ENCODE measurements at places on chromosomes 5 and 9. TPM values are rescaled to one million over a fixed set of nuclear protein-coding genes. Genes with fewer than 3 reads are reported as not detected.
A peak's percentile ranks its signal among the peaks of the same experiment; 100 is the strongest.

- no peak for DNase-seq
Measured at GRCh38 chr5:142540922-142541422, 144.9 kb downstream of the FGF1 start.

GRCh38 chr9:119273325-119273904, 95.8 kb downstream of the BRINP1 start:
- no peak for DNase-seq

GRCh38 chr5:1549475-1550030, 25.8 kb upstream of the LPCAT1 start:
- DNase-seq: peak; percentile 47

GRCh38 chr9:22454016-22454415, 7.4 kb downstream of the DMRTA1 start:
- DNase-seq: no peak

- no peak for DNase-seq
Measured at GRCh38 chr5:177957241-177957640, 38.8 kb downstream of the PROP1 start.

- DNase-seq: no peak
Measured at GRCh38 chr9:88826771-88827181, 164.5 kb upstream of the S1PR3 start.

DNA sequence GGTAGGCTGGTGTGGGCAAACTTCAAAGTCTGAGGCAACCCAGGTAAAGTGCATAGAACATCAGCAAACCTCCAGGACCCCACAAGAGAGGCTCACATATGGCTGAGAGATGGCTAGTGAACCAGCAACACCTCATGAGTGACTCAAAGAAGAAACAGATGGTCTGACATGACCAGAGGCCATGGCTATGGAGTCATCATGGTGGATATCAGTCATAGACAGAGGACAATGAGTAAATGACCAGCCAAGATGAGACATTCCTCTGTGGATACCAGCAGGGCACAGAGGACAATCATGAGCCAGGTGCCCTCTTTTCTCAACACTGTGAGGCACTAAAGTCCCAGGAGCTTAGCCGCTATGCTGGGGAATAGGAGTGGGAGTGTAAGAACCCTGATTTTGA, 180.8 kb downstream of the RASEF start:
- DNase-seq: no peak

DNA sequence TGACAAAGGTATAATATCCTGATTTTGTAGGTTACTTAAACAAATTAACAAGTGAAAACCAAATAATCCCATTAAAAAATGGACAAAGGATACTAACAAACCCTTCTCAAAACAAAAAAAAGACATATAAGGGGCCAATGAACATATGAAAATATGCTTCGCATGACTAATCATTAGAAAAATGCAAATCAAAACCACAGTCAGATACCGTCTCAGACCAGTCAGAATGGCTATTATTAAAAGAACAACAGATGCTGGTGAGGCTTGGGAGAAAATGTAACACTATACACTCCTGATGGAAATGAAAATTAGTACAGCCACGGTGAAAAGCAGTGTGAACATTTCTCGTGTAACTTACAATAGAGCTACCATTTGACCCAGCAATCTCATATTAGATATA, 1542.2 kb upstream of the CDH9 start:
- DNase-seq: no peak

DNA sequence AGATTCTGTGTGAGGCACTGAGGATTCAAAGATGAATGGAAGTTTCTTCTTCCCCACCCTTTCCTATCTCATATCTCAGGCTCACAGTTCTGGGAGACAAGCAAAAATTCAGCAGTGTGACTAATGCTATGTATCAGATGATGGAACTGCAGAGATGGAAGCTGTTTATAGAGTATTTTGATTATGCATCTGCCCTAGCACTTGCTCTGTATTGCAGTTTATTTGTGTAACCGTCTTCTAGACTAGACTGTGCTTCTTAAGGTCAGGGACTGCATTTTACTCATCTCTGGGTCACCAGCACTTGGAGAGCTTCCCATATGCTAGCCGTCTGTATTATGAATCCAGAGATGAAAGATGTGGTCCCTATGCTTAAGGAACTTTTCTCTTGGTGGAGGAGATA, 12.6 kb downstream of the CAVIN4 start:
- no peak for DNase-seq

DNA sequence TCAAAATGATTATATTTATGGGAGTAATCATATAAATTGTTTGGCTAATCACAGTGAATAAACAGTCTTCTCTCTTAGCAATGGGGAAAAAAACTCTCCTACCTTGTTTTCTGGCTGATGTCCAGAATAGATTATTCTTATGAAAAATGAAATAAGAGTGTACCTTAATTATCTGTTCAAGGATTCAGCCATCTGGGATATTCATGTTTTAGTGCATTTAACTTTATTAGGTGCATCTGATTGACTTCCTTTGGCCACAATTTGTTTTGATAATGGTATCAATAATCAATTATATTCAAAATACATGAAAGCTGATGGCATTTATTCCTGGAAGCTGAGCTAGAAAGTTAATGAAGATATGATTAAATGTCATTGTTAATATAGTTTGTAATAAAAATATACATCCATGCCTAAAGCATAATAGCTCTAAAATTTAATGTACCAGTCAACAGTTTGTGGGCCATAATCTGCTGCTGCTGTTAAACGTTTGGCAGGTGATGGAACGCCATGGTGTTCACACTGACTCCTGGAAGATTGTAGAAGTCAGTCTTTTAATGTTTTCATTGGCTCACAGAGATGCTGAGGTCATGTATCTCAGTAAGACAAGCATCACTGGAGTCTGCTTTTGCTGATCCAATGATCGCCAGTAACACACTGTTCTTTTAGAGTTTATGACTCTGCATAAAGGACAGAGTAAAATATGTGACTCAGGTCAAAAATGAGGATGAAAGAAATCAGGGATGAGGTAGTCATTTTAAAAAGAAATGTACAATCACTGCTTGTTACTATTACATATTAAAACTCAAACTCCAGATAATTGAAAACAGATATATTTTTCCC, 105.8 kb downstream of the ISL1 start:
- no peak for DNase-seq

- no peak for DNase-seq
Measured at GRCh38 chr5:43609752-43610151, 6.8 kb downstream of the NNT start.

GRCh38 chr9:98142182-98142907, 23.3 kb upstream of the TRIM14 start:
- peak; percentile 92 for DNase-seq

DNA sequence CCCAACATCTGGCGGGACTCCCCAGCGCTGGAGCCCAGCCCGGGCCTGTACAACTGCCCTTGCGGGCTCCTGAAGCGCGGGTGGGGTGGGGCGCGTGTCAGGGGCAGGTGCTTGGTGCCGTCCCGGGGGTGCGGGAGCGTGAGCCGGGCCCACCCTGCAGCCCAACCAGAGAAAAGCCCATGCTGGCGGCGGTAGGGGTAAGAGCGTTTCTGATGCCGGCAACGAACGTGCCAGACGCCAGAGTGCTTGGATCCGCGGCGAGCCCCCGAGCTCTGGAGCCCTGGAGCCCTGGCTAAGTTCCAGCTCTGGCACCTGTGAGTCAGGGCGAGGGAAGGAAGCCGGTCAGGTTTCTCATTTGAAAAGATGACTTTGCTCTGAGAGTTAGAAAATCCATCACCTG, 58.0 kb downstream of the ZNF510 start:
- DNase-seq: no peak

DNA sequence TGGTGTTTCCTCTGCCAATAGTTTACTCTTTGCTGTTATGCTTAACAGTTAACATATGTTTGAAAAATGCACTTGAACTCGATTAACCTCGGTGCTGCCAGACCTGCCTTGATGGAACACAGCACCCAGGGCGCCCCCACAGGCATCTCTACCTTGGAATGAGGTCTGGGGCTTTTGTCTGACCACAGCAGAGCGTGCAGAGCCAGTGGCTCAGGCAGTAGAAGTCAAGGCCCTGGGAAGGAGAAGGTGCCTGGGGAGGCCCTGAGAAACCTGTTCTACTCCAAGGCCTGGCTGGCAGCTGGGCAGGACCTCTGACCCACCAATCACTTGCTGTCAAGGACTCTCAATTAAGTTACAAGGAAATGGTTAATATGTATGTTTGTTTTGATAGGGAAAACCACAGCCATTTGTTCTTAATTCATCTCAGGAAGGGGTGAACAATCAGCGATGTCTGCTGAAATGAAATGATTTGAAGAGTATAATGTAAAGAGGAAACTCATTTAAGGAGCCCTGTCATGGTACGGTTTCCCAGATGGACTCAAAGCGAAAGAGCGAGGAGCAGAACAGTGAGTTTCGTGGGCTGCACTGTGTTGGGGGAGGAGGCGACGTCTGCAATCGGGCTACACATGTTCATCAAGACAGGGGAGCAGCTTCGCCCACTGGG, 21.9 kb downstream of the MACROH2A1 start:
- no peak for DNase-seq

DNA sequence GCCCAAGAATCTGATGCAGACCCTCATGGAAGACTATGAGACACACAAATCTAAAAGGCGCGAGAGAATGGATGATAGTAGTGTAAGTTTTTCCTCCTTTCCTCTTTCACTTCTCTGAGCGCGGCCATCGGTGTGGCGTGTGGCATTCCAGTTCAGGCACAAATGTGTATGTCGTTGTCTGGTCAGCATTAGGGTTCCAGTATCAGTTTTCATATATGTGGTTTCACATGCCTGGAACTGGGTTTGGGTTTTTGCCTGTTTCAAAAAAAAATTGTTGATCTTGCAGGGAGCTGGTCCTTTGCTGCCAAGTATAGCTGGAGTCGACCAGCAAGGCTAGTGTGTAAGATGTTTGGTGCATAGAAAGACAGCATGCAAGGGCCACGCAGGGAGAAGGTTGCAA, 51.5 kb downstream of the C9orf152 start:
- no peak for DNase-seq

GRCh38 chr5:2803751-2804150, 52.3 kb upstream of the IRX2 start:
- no peak for DNase-seq

GRCh38 chr9:104974053-104974962, 46.4 kb upstream of the ABCA1 start:
- DNase-seq: no peak

- DNase-seq: no peak
Measured at GRCh38 chr9:133873009-133873408, 119.1 kb downstream of the VAV2 start.

DNA sequence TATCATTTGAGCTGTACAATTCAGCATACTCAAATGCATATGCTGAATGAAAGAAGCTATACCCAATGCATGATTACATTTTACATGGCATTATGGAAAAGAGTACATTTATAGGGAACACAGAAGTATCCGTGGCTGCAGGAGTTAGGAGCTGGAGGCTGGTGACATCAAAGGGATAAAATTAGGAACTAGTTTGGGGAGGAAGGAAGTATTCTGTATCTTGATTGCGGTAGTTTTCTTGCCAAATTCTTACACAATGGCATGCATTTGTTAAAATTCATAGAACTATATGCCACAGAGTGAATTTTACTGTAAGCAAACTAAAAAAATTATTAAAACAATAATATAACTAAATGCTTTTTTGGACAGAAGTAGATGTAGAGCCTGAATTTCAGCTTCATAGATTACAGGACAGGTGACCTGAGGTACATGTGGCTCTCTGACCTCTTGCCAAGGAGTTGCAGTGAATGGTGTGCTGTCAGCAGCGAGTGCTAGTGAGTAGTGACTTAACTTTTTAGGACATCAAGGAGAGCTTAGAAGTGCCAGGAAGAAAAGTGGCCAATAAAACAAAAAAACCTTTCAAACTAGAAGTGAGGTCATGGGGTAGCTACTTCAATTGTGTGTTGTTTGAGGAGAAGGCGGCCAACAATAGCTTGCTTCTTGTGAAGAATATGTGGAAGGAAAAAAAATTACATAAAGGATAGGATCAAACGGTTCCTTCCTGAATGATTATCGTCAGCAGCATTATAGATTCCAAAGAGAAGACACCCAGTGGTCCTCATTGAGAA, 514.9 kb upstream of the CLINT1 start:
- DNase-seq: no peak

GRCh38 chr5:17258431-17258830, 41.0 kb downstream of the BASP1 start:
- no peak for DNase-seq

DNA sequence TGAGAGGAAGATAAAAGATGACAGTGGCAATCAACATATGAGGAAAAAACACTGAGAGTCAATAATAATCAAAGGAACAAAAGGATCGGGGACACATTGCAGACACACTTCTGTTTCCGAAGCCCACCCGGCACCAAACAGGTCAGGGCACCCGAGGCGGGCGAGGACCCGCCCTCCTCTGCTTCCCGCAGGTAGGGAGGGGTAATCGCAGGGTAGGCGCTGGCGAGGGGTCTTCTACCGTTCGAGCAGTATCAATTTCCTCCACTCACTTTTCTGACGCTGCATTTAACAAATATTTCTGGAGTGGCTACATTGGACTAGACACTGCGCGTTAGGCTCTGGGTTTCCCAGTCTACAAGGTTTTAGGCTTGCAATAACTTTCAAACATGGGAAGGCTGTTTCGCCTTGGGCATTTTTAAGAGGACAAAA, 1.3 kb downstream of the TXN start:
- DNase-seq: peak; percentile 53

DNA sequence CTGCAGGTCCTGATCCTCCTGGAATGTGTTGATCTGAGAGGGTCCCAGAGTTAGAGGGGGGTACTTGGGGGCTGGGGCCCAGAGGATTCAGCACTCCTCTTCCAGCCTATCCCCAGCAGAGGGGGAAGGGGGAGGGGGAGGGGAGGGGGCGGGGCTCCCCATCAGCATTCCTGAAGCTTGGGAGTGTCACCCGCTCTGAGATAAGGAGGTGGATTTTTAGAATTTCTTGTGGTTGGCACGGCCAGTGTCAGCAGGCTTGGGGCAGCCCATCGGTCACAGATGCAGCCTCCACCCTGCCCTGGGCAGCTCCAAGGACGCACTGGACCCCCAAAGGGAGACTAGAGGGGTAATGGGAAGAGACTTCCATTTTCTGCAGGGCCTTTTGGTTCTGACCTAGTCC, 5.3 kb downstream of the FGF18 start:
- no peak for DNase-seq

The FBP2 gene
- total RNA-seq: not detected

The NMUR2 gene
- not detected for total RNA-seq

The SHOC1 gene
- not detected for total RNA-seq

The POLR1E gene
- 8.4 TPM for total RNA-seq

The KIF4B gene
- total RNA-seq: not detected

The HK3 gene
- total RNA-seq: 7.4 TPM

The PKN3 gene
- 10.0 TPM for total RNA-seq

The PARP8 gene
- total RNA-seq: 34.7 TPM

The SIL1 gene
- 23.6 TPM for total RNA-seq

The POU5F2 gene
- 3.5 TPM for total RNA-seq

The PNPLA7 gene
- total RNA-seq: 11.4 TPM

The CCDC192 gene
- not detected for total RNA-seq

The IL13 gene
- total RNA-seq: not detected

The GRIA1 gene
- not detected for total RNA-seq

The GGTA1 gene
- total RNA-seq: 12.4 TPM

The PCDHGA9 gene
- total RNA-seq: 1.9 TPM

Data from Peyer's patch (tissue), 4 donors.